ENCODE measurements at places on chromosomes 7 and 10.
A peak's percentile ranks its signal among the peaks of the same experiment; 100 is the strongest.

GRCh38 chr10:14837003-14837756 lies 657 bp downstream of the CDNF start:
- DNase-seq = no peak

DNA sequence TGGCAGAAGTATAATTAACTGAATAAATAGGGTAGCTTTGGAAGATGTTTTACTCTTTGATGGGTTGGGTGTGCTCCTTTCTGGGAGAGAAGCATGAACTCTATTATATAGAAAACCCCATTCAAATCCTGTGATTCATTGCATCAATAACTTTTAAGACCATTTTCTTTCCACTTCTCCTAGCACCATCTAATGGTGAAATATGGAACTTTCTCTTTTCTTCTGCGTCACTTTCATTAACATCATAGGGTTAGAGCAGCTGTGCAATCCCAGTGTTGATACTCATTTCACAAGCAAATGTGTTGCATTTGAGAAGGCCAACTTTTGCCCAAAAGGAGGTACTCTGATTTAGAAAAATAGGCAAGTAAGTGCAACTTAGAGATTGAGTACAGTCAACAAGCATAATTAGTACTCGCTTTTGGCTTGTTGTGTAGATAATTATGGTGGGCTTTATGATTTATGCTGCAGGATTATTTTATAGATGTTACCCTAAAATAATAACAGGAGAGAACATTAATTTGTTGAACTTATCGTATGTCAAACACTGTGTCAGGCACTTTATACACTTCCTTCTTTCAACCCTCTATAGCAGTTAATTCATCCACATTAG lies 92.9 kb downstream of the CPED1 start:
- no peak for DNase-seq

DNA sequence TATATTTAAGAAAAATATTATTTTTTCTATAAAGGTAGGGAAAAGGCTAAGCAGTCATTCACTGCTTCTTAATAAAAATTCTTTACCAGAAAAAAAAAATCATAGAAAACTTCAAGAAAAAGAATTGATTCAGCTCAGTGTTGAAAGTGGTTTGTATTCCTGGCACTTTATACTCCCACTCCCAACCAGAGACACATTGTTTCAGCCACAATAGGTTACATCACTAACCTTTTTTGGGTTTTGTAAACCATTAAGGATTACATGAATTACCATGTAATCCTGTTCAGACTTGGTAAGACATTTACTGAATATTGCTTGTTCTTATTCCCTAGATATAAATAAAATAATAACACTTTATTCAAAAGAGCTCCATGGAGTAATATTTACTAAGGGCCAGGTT lies 46.6 kb downstream of the MINPP1 start:
- no peak for DNase-seq

DNA sequence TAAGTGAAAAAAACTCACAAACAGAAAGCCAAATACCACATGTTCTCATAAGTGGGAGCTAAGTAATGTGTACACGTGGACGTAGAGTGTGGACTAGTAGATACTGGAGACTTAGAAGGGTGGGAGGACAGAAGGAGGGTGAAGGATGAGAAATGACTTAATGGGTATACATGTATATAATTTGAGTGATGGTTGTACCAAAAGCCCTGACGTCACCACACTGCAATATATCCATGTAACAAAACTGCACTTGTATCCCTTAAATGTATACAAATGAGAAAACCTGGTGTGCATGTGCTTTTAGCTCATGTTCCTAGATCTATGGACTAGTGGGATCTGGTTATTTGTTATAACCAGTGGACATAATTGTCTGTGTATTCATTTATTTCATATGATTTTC lies 48.5 kb upstream of the FGL2 start:
- no peak for DNase-seq

GRCh38 chr7:45140827-45141226 lies 16.8 kb upstream of the RAMP3 start:
- no peak for DNase-seq

DNA sequence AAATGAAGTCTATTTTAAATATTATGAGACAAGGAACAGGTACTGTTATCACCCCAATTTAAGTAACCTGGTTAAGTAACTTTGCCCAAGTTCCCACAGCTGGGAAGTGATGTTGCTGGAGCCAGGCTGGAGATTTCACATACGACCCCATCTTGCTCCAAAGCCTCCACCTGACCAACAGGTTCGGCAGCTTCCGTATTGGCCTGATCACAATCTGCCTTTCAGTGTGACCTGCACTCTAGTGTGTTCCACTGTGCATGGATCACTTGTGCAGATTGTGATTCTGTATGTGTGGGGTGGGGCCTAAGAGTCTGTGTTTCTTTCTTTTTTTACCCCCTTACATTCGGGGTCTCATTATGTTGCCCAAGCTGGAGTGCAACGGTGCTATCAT lies 66.1 kb downstream of the PRTFDC1 start:
- DNase-seq = no peak

DNA sequence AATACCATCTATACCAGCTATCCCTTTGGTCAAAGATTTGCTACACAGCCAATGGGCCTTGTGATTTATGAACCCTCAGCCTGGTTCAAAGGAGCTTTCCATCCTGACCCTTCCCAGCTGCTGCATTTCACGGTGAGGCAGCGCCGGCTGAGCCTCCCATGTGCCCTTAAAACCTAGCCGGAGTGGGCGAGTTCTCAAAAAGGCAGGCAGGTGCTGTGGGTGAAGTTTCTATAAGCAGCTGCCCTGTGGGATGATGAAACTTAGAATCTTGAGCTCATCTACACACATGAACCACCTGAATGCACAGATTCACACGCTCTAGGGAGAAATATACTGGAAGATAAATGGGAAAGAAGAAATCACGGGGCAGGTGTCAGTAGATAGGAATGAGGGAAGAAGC lies 224.7 kb downstream of the MLLT10 start:
- DNase-seq = no peak

DNA sequence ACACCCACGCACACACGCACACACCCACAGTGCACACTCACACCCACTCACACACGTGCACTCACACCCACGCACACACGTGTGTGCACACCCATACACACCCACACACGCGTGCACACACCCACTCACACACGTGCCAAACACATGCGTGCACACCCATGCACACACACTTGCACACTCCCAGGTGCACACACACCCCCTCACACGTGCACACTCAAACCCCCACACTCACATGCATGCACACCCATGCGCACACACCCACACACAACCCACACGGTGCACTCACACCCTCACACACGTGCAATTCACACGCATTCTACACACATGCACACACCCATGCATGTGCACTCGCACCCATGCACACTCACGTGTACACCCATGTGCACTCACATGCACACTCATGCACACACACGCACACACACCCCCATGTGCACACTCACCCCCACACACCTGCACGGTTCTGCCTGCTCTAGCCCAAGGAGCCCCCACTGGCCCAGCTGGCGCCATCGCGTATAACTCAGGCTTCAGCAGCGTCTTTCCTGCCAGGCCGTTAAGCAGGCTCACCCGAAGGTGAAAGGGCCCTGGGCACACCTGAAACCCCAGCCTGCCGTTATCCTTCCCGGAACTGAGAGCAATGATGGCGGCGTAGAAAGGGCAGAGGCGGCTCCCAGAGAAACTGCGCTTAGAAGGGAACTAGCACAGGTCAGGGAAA lies 63.9 kb upstream of the PDGFA start:
- no peak for DNase-seq

GRCh38 chr7:44801890-44802289 lies 5.4 kb downstream of the PPIA start:
- no peak for DNase-seq

GRCh38 chr7:47218378-47219176 lies 363.3 kb downstream of the TNS3 start:
- no peak for DNase-seq

DNA sequence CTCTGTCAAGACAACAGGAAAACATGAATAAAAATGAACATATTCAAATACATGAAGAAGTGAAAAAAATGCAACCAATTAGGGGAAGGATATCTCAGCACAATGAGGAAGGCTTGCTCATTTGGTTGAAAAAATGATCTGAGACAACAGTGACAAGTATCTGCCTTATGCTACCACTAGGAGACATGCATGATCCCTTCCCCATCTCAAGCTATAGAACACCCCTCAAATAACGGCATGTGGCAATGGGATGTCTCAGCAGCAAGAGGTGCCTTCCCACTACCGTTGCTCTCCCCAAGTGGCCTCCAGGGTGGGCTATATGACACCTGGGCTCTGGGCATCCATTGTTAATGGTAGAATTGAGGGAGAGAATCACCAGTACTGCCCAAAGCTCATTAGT lies 98.1 kb upstream of the RSU1 start:
- no peak for DNase-seq

DNA sequence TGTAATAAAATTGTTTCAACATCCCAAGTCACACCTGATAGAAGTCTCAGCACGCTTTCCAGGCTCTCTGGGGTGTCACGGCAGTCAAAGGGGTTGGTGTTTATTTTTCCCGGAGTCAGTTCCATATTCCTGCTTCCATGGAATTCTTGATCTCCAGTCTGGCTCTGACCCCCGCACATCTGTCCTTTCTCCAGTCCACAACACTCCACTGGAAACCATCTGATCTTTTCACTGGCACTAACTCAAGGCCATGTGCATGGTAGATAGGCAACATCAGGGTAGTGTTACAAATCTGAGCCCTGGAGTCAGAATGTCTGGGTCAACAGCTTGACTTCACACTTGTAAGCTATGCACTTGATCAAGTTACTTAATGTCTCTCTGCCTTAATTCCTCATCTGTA lies 176.2 kb downstream of the WDR11 start:
- no peak for DNase-seq

DNA sequence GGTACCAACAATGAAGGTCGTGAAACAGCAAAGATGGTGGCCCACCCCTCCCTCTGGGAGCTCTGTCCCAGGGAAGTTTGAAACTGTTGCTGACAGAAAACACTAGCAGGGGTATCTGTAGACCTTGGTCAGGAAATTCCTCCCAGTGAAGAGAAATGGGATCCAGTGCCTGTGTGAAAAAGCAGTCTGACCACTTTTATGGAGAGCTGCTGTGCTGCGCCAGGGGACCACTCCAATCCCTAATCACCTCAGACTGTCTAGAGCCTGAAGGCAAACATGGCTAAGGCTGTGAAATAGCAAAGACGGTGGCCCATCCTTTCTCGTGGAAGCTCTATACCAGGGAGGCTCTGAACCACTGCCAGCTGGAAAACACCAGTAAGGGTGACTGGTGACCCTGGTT lies 38.3 kb upstream of the TMEM140 start:
- DNase-seq = no peak

- no peak for DNase-seq
Measured at GRCh38 chr7:81641873-81642272, 128.0 kb downstream of the HGF start.

GRCh38 chr10:28587270-28587969 lies 54.5 kb downstream of the WAC start:
- DNase-seq = no peak

- DNase-seq = no peak
Measured at GRCh38 chr7:2399848-2400587, 3.4 kb upstream of the CHST12 start.

GRCh38 chr10:130621231-130621775 lies 485.1 kb downstream of the GLRX3 start:
- no peak for DNase-seq

DNA sequence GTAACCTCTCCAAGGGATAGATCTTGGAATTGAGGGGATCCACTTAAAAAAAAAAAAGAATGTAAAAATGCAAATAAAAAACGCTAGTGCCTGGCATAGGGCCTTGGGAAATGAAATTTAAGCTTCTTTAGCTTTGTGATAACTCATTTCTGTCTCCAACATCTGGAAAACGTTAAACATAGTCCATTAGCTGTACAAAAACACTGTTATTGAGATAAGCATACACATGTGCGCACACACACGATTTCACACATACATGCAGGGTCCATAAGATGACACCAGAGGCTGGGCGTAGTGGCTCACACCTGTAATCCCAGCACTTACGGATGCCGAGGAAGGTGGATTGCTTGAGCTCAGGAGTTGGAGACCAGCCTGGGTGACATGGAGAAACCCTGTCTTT lies 13.7 kb upstream of the CUL2 start:
- DNase-seq = no peak

GRCh38 chr7:44505595-44505994 lies 15.1 kb upstream of the NUDCD3 start:
- DNase-seq = no peak

GRCh38 chr7:135801877-135802276 lies 53.3 kb upstream of the FAM180A start:
- no peak for DNase-seq

DNA sequence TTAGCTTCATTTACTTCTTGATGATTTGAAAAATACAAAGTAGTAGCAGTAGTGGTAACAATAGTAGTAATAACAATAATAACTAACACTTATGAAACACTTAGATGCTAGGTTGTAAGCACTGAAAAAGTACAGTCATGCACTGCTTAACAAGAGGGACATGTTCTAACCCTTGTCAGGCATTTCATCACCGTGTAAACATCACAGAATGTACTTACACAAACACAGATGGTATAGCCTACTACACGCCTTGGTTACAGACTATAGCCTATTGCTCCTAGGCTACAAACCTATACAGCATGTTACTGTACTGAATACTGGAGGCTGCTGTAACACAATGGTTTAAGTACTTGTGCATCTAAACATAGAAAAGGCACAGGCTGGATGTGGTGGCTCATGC lies 60.6 kb downstream of the PUS7 start:
- DNase-seq = no peak

DNA sequence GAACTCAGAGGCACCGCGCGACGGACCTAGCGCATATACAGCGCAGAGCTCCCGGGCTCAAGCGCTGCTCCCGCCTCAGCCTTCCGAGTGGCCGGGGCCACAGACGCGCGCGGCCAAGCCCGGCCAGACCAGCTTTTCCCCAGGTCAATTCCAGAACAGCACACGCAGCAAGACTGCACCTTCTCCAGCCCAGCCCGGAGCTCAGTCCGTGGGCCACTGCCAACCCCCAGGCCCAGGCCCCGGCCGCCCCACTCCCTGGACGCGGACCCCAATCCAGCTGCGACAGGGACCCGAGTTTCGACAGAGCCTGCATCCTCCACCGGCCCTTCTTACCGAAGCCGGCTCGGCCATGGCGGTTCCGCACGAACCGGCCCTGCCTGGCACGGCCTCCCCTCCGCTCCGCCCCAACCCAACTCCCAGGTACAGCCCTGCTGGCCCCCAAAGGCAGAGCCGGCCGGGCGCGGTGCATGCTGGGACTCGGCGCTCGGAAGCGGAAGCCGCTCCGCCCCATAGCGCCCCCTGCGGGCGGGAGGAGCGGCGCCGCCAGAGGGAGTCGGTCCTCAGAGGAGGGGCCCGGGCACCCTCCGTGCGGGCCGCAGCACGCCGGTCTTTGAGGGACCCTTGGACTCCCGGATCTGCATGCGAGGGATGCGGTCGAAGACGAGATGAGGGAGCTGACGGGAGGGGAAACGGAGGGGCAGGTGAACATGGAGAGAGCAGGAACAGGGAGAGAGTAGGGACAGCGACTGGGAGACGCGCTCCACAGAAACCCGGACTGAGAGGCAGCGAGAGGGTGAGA lies at the start of gene ZNF425:
ZNF425 (minus strand) TSS at position 462 of the 799 bp plus-strand sequence; CDS start at position 351, 111 bp downstream.
- peak; percentile 94 for DNase-seq

- DNase-seq = no peak
Measured at GRCh38 chr10:79046326-79046725, 22.4 kb upstream of the ZMIZ1 start.

GRCh38 chr7:116630932-116631671 lies 40.9 kb upstream of the MET start:
- no peak for DNase-seq
